ENCODE measurements at places on chromosomes 1 and 21. TPM values are rescaled to one million over a fixed set of nuclear protein-coding genes. Genes with fewer than 3 reads are reported as not detected.

DNA sequence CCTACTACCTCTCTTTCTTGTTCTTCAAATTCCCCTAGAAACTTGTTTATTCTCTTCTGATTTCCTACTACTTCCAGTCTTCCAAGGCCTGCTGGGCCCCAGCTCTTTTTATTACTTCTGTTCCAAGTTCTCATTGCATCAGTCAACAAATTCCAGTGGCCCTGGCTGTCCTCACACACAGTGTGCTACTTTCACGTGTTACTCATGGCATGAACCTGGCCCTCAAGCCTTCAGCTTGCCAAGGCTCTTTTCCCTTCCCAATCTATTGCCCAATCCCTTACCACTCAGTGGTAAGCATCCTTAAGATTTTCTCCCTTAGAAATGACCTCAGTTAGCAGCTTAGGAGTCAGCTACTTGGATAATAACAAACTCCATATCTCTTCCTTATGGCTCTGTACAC lies 613.5 kb downstream of the LMO4 start:
- no peak for DNase-seq

DNA sequence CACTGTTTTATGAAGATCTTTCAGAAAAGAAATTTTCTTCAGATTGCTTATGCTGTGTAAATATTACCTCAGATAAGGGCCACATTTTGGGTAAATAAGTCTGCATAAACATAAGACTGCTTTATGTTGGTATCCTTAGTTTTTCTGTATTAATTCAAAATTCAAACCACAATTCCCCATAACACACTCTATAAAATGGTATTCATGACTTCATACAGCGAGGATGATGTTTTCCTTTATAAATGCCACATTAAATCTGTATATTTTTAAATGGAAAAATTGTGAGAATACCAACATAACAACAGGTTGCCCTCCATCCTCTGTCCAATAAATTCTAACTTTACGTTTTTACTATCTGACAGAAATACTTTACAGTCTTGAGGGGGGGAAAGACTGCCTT lies 248.7 kb upstream of the CXADR start:
- no peak for DNase-seq

The RPE65 gene
- not detected for total RNA-seq

The C1orf105 gene
- not detected for total RNA-seq

Data from endothelial cell of umbilical vein (primary cell).